ENCODE measurements at places on chromosomes 2 and 18. TPM values are rescaled to one million over a fixed set of nuclear protein-coding genes. Genes with fewer than 3 reads are reported as not detected.
A peak's percentile ranks its signal among the peaks of the same experiment; 100 is the strongest.

The MAP4K3 gene
- total RNA-seq, result 25.1 TPM

The PECR gene
- 12.3 TPM for total RNA-seq

The PTPRN gene
- 0.75 TPM for total RNA-seq

The ZAP70 gene
- not detected for total RNA-seq

The POLR1B gene
- 9.7 TPM for total RNA-seq

The COLEC12 gene
- total RNA-seq, result 3.3 TPM

The GREB1L gene
- 6.2 TPM for total RNA-seq

DNA sequence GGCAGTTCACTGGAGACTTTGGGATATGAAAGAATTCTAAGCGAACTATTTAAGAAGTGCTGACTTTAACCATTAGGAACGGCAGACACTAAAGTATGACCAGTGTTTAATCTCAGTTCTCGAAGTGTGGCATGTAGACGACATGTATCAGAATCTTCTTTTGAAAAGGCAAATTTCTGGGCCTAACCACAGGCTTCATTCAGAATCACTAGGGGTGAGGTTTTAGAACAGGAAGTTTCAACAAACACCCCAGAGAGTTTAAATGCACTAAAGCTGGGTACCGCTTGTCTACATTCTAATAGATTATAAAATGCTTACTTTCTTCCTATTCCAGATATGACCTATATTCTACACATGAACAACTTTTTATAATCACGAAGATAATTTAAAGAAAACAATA is 180.3 kb downstream of the ANKRD44 start:
- DNase-seq, result no peak

GRCh38 chr18:51030537-51031258 is 685 bp downstream of the SMAD4 start:
- DNase-seq, result no peak

DNA sequence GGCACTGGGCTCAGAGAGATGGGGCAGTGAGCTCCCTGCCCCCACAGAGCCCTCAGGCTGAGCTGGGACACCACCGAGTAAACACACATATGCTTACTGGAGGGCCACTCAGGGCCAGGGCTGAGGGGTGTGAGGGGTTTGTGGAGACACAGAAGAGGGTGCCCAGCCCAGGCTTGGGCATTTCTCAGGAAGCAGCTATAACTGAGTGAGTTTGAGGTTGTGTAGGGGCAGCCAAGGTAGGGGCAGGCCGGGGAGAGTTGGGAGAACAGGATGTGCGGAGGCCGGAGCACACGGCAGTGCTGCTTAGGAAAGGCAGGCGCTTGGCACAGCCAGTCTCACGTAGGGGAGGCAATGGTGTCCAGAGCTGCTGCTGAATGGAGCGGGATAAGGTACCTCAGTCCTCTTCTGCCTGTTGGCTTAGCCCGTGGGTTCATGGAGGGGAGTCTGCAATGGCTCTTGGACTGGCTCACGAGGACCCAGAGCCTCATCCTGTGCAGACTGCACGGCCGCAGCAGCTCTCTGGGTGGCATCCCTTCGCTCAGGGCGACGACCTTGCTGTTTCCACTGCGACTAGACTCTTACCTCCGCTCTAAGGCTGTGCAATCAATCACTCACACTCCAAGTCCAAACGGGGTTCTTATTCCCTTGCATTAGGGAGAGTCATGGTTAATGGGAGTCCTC is 466.1 kb upstream of the HS6ST1 start:
- no peak for DNase-seq

GRCh38 chr2:128329607-128330006 is 10.9 kb upstream of the HS6ST1 start:
- no peak for DNase-seq

DNA sequence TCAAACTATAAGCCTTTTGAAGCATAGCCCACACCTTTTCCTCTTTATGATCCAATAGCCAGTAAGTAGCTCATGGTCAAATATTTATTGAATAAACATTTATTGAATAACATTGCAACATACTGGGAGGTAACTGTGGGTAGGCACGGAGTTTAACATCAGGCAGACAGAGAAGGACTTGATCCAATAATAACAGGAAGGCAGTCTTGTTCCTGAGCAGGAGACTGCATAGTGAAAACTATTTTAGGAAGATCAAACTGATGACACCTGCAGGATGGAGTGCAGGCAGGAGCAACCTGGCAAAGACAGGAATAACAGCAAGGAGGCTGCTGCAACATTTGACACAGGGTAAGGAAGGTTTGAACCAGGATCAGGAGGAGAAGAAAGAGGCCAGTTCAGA is 3.1 kb upstream of the DCTN1 start:
- DNase-seq, result no peak

DNA sequence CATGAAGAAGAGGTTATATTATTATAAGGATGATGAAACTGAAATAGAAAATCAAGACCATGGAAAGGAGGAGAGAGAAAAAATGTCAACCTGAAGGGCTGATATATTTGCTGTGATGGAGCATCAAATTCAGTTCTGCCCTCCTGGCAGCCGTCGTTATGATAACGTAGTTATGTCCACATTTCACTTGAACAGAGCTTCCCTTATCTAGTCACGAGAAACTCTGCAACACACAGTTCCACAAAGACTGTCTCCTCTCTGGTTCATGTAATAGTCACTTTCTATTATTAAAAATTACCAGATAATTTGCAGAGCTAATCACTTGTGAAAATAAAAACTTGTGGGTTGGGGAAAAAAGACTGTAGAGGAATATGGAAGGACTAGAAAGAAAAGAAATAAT is 19.5 kb upstream of the RBMS1 start:
- DNase-seq, result no peak

GRCh38 chr2:60553495-60554073 is at the start of gene BCL11A:
Gene BCL11A (minus strand): TSS chr2:60553654. CDS start chr2:60553270, 384 bp downstream.
- no peak for DNase-seq

- peak; percentile 89 for DNase-seq
Observed at GRCh38 chr2:190765386-190766173, 115.0 kb upstream of the GLS start.

GRCh38 chr2:219681694-219682300 is 54.4 kb downstream of the SLC4A3 start:
- no peak for DNase-seq

DNA sequence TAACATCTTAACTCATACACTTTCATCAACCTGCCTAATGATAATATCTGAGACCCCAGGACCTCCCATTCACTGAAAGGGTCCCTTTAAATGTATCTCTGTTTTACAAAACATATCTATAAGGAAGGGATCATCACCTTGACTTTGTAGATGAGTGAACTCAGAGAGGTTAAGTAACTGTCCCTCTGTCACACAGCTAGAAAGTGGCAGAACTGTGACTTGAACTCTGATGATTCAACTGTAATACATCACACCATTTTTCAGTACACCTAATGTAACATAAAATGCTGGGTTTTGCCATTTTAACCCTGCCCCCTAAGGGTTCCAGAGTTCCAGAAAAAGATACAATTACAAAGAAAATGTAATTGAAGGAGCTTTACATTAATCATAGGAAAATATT is 234.6 kb downstream of the ZEB2 start:
- DNase-seq, result no peak

DNA sequence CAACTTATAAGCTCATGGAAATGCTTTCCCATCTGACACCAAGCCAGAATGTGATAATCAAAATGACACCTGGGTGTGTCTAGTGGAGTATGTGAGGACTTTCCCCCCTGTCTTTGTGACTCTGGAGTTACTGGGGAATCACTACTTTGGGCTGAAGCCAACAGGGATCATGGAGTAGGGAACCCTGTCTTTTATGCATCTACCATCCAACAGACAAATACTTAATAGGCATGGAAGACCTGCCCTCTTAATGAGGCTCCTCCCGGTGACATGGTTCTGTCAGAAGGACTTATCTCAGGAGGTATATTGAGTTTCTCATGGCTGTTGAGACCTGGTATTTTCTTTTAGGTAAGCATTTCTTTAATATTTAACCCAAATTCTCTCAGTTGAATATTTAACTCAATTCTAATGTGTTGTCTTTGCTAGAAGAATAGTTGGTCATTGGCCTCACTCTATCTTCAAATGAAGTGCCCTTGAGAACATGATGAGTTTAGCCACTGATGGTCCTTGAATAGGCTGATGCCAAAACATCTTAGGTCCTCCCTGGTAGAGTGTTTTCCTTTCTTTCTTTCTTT is 42.1 kb downstream of the TGIF1 start:
- no peak for DNase-seq

GRCh38 chr2:217231212-217231611 is 371.3 kb upstream of the TNP1 start:
- no peak for DNase-seq

DNA sequence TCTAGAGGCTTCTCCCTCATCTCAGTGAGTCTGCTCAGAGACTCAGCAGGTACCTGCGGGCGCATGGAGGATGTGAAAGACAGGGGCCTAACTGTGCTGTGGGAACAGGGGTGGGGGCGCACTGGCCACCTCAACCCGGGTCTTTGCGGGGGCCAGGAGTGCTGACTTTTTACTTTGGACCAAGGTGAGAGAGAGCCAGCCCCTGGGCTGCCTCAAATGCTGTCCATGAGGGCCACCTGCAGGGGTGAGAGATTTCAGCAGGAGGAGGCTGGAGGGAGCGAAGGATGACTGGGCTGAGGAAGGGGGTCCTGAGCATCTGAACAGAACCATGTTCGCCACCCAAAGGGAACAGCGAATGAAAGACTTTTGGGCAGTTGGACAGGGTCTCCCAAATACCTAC is 129.4 kb downstream of the TNS1 start:
- no peak for DNase-seq

DNA sequence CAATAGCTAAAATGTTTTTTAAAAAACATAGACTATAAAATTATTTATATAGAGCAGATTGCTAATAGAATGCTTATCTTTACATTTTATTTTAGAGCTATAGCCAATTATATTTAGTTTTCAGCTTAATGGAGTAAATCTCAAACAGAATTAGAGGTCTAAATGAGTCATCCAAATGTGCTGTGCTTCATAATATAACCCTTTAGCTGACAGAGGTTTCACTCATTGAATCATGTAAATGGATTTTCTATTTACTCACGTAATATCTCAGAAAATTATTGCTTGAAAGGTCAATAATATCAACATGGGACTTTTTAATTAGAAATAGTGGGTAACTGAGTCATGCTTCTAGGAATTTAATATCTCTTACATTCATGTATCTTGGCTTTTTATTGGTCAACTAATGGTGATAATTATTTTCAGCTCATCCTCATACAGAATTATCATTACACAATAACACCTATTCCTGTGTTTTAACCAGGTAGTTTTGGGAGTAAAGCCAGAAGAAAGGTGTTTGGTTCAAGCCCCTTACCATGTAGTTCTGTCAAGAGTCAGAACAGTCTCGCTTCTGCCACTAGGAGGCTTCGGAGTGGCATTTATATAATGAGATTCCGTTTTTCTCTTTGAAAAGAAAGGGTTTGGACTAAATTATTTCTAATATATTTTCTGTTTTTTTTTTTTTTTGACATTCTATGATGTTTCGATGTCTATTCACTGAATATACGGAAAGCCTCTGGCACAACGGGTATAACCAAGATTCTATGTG is 217.6 kb downstream of the CDH7 start:
- DNase-seq, result no peak

DNA sequence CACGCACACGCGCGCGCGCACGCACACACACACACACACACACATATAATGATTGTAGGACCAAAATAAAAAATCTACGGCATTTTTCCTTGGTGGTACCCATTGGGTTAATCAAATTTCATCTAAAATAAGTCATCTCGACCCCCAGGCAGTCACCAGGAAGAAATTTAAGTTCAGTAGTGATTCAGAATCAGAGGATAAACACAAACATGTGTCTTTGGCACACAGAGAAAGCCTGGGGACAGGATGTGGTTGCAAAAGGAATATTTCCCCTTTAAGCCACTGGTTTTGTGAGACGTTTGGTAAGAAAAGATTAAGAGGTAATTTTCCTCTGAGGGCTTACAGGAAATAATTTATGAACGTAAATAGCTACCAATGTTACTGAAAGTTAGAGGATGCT is 171.6 kb upstream of the PIEZO2 start:
- no peak for DNase-seq

GRCh38 chr2:161136696-161137324 is 23.4 kb upstream of the TANK start:
- peak; percentile 80 for DNase-seq

- DNase-seq, result peak; percentile 20
Observed at GRCh38 chr2:17540093-17540812, at the start of gene VSNL1. Gene VSNL1 (plus strand): TSS chr2:17540696. CDS start chr2:17592075, 51,379 bp downstream.

DNA sequence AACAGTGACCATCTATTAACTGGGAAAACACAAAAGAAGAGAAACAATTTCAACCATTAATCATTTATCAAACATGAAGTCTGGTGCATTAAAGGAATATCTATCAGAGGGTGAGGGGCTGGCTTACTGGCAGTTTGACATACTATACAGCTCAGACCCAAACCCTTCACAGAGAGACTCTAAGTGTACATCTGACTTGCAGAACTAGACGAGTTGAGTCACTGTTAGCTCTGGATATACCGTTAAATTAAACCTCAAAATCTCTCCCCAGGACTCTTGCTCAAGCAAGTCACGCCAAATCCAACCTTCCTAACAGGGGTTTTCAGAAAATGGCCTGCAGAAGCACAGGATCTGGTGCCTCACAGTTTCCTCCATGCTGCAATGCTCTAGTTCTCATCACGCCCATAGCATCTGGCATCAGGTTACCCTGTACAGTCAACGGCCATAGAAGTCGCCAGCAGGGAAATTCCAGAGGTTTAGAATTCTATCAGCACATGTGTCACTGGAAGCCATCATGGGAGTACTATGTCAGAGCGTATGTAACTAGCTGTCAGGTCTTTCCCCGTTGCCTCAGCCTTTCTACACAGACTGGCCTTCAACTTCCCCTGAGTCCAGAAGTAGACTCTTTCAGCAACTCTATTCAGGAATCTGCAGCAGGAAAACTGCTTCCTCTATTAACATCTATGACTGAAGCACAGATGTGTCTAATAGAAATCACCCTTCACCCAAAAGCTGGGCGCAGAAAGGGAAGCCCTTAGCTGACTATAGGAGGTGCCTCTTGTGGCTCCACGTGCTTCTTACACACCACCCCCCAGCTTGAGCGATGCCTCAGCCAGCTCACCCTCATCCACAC is 9.3 kb downstream of the TGOLN2 start:
- no peak for DNase-seq

DNA sequence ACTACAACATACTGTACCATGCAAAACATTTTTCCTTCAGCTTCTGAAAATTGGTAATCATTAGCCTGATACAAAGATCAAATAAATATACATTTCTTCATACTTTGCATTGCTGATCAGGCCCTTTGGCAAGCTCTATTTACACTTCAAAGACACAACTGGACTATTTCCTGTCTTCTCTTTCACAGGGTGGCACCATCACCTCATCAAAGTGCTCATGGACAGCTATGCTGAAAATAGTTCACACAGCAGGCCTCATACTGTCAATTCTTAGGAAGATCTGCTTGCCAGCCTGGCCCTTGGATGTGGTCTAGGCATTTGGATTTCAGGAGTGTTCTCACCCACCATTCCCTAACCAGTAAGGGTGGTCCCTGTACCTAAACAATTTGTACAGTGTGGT is 33.9 kb downstream of the FBXO15 start:
- no peak for DNase-seq

Measured in epithelial cell of proximal tubule (primary cell).